ENCODE measurements at places on chromosomes 1 and 21. TPM values are rescaled to one million over a fixed set of nuclear protein-coding genes. Genes with fewer than 3 reads are reported as not detected.

The IBA57 gene
- 8.3 TPM for total RNA-seq

The CD1B gene
- not detected for total RNA-seq

The MMEL1 gene
- not detected for total RNA-seq

The SPATA1 gene
- total RNA-seq, result 0.59 TPM

The TMEM200B gene
- 5.6 TPM for total RNA-seq

The RIPK4 gene
- total RNA-seq, result 0.28 TPM

The OR14K1 gene
- total RNA-seq, result not detected

The CDA gene
- total RNA-seq, result not detected

The CDK18 gene
- total RNA-seq, result 0.89 TPM

The MKNK1 gene
- 19.9 TPM for total RNA-seq

The TRAPPC10 gene
- total RNA-seq, result 22.0 TPM

The CACNA1S gene
- not detected for total RNA-seq

Measured in smooth muscle cell of the umbilical artery (primary cell).